ENCODE measurements at places on chromosomes 2 and 18. TPM values are rescaled to one million over a fixed set of nuclear protein-coding genes. Genes with fewer than 3 reads are reported as not detected.

DNA sequence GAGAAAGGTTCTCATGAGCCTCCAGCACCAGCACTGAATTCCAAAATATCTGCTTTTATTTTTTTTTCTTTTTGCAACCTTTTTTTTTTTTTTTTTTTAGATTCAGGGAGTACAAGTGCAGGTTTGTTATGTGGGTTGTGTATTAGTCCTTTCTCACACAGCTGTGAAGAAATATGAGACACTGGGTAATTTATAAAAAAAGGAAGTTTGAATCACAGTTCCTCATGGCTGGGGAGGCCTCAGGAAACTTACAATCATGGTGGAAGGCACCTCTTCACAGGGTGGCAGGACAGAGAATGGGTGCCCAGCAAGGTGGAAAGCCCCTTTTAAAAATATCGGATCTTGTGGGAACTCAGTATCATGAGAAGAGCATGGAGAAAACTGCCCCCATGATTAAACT is 7.9 kb upstream of the TMX3 start:
- no peak for DNase-seq

ATAD2B gene
- total RNA-seq, result 7.9 TPM

GRCh38 chr2:61042807-61043206 is 22.9 kb upstream of the SANBR start:
- DNase-seq, result no peak

CRYGC gene
- not detected for total RNA-seq

TUBA3E gene
- total RNA-seq, result 1.0 TPM

- no peak for DNase-seq
Measured at GRCh38 chr2:98122524-98122923, 35.6 kb downstream of the VWA3B start.

NTSR2 gene
- total RNA-seq, result not detected

IL1RL1 gene
- not detected for total RNA-seq

DNA sequence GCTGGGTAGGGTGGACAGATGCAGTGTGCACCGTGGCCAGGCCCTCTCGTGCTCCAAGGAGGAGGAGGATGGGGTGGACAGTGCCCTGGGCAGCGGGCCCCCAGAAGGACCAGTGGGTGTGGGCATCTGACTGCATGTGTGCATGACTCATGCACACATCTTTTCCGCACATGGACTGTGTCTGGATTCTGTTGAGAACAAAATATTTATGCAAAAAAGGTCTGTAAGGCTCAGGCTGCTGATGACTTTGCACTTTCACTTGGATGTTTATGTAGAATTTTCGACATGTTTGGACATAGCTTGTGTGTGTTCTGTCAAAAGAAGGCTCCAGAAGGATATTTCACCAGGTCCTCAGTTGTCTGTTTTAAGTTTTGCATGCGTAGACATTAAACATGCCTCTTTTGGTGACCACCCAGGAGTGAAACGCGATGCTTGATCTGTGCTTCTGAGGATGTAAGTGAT is 45.6 kb downstream of the MTCL1 start:
- peak; percentile 42 for DNase-seq

PRKD3 gene
- total RNA-seq, result 70.6 TPM

DNA sequence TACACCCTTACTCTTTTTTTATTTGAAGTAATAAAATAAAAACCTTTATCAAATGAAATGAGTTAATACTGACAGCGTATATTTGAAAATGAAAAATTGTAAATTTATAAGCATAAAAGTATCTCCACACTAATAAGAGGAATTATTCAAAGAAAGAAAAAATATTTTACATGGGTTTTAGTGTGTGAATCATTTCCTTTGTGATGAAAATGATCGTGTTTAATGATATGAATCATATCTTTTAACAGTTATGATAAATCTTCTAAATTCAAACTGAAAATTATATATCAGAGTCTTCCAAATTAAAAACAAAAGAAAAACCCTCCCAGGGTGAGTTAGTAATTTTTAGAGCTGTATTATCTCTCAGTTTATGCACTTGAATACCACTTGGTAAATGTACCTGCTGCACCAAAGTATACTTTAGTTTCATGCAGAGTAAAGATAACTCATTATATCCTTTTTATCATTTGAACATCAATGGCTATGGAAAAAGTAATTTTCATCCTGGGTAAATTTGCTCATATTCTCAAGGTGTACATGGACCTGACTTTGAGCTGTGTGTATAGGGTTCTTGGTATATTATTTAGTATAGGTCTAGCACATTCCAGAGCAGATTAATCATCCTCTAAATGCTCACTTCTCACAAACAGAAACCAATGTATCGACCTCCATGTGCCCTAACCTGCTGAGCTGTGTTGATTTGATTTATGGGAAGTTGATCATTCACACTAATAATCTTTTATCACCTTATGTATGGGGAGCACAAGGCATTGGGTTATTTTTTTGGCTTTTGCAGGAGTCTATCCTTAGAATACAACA is 98.7 kb upstream of the VWC2L start:
- no peak for DNase-seq

GRCh38 chr2:110832740-110833139 is 100.4 kb downstream of the ACOXL start:
- no peak for DNase-seq

DNA sequence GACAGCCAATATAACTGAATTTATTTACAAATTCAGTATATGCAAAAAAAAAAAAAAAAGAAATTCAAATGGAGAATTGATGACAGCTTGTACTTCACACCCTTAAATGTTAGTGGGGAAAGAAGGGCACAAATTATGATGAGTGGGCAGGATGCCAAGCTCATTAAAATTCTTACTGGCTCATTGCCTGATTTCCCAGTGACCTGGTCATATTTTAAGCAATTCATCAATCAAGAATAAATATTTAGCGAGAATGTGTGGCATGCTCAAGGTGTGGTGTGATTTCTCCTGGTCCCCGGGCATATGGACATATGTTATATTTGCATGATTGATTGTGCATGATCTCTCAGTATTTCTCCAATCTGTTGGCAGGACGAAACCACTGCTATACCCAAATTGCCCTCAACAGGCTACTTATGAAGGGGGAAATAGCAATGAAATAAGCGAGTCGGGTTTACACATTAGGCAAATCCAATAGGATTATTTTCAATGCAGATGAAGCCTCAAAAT is 883.0 kb downstream of the LRRTM4 start:
- no peak for DNase-seq

- DNase-seq, result no peak
Measured at GRCh38 chr2:181774685-181775084, 94.4 kb upstream of the NEUROD1 start.

- DNase-seq, result no peak
Measured at GRCh38 chr18:75142677-75143076, 66.3 kb downstream of the PTGR3 start.

FZD7 gene
- 12.0 TPM for total RNA-seq

DNA sequence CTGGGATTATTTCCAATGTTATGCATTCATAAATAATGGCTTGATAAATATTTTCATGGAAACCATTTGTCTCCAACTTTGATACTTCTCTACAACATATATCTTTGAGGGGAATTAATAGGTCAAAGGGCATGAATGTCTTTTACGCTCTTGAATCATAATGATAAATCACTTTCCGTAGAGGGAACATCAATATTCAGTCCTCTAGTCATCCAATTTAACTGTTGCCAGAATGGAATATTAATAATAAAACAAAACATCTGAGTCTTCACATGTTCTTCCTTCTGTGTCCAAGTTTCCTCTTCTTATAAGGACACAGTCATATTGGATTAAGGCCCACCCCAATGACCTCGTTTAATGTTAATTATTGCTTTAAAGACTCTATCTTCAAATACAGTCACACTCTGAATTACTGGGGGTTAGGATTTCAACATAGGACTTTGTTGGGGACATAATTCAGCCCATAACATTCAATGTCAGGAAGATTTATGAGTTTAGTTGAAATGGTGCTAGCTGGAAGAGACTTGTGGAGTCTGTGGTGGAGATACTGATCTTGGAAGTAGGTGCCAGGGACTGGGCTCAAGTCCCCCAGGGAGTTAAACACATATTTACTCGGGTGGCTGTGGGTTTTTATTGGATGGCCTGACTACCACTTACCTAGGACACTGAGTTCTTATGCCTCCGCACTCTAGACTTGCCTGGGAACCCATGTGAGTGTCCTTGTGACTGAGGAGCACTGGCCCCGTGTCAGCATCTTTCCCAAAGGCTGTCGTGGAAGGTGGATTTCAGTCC is 85.0 kb upstream of the SEC11C start:
- DNase-seq, result no peak

ACKR3 gene
- 5.4 TPM for total RNA-seq

DNA sequence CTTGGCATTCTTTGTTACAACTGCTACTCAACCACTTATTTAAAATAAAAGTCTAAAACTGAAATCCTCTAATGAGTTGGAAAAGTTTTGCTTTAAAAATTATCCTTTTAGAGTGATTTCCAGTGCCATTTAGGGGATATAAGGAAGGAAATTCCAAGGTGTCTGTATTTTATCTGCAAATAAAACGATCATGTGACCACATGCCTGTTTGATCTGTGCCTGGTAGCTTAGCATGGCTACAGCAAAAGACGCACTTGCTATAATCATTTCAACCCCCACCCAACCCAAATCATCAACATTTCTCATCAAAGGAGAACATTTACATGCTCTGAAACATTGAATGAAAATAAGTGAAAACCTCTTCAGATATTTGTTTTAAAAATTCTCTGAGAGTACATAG is 615.1 kb downstream of the IRS1 start:
- DNase-seq, result no peak

- DNase-seq, result no peak
Measured at GRCh38 chr2:20430035-20430434, 16.8 kb upstream of the RHOB start.

DNA sequence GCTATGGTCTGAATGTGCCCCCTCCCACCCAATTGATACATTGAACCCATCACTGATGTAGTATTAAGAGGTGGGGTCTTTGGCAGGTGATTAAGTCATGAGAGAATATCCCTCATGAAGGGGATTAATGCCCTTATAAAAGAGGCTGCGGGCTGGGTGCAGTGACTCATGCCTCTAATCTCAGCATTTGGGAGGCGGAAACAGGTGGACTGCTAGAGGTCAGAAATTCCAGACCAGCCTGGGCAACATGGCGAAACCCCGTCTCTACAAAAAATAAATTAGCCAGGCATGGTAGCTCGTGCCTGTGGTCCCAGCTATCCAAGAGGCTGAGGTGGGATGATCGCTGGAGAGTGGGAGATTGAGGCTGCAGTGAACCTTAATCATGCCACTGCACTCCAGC is 14.3 kb downstream of the POLR2D start:
- no peak for DNase-seq

GRCh38 chr2:120289221-120289906 is 36.7 kb downstream of the RALB start:
- DNase-seq, result no peak

DNA sequence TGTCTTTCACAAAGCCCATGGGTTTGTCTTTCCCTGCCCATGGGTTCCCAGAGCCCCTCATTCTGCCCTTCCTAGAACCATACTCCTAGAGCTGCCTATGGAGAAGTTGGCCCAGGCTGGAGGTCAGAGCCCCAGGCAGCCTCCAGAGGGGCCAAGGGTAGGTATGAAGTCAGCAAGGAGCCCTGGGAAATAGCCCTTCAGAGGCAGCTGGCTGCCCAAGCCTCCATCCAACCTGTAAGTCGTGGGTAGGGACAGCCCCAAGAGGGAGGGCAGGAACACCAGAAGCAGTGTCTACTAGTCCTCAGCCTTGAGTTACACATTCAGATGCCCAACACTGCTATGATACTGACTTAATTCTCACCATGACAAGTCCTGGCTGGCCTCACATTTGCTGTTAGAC is 49.5 kb downstream of the TMEM247 start:
- no peak for DNase-seq

GRCh38 chr18:9065864-9066263 is 36.6 kb upstream of the NDUFV2 start:
- DNase-seq, result no peak

Measured in Daoy (cell line).